Midbrain (tissue), 1 donor: ENCODE measurements at places on chromosomes 3 and 15.
A peak's percentile ranks its signal among the peaks of the same experiment; 100 is the strongest.

DNA sequence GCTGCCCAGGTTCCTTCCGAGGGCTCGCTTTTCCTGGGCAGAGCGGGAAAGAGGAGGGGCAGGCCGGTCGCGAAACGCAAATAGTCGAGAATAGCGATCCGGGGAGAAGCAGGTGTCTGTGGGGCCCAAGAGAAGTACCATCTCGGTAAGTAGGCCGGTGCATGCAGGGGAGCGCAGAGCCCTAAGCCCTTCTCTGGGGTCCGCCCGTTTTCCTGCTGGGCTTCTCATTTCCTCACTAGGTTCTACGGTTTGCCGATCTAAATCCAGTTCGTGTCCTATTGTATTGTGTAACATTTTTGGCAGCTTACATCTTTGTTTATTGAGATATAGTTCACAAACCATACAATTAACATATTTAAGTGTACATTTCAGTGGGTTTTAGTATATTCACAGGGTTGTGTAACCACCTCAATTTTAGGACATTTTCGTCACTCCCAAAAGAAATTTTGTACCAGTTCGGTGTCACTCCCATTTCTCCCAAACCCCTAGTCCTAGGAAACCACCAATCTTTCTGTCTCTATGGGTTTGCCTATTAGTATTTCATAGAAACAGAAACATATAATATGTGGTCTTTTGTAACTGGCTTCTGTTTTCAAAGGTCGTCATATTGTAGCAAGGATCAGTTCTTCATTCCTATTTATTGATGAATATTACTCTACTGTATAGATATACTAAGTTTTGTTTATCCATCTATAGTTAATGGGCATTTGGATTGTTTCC, 6.8 kb upstream of the TRIM69 start:
- peak; percentile 73 for DNase-seq

DNA sequence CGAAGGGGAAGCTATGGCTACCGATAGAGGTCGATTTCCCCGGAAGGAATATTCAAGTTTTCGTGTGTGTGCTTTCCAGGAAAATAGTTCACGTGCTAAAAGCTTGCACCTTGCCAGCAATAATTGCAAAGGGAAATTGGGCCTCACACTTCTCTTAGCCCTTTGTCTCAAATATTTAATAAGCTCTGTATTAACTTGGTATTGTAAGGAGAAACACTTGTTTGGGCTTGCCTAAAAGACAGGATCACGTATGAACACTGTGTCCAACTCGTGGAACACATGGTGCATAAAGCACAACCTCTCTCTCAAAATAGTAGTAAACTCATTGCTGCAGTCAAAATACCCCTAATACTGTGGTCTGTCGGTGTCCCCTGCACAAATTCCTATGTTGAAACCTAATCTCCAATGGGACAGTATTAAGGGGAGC, 352 bp upstream of the TMF1 start:
- no peak for DNase-seq

DNA sequence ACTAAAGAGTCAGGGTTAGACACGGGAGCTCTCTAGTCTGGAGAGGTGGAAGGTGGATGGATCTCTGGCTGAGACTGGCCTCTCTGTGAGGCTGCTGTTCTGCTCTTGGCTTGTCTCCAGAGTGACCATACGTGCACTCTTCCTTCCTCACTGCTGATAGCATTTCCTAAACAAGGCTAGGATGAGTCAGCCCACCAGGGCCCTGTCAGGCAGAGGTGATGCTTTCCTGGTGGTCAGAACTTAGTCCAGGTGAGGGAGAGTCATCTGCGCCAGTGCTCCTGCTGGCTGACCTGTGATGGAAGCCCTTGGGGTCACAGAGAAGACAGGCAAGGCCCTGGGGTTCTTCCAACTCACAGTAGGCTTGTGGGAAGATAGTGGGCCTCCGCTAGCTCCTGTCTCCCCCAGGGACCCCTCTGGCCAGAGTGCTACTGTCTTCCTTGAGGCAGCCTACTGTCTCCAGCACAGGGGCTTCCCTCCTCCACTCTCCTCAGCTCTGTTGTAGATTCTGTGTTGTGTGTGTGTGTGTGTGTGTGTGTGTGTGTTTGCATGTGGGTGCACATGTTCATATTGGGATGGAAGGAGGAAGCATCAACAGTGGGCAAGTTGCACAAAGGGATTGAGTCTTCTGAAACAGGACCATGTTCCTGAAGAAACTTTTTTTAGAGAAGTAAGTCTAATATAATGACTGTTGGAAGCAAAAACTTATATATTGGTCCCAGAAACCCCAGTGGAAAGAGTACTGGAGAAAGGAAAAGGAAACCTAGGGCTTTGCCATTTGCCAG, 16.5 kb downstream of the ALPK3 start:
- no peak for DNase-seq

- no peak for DNase-seq
These were observed 1295.8 kb upstream of the ALCAM start for GRCh38 chr3:104070906-104071305.

DNA sequence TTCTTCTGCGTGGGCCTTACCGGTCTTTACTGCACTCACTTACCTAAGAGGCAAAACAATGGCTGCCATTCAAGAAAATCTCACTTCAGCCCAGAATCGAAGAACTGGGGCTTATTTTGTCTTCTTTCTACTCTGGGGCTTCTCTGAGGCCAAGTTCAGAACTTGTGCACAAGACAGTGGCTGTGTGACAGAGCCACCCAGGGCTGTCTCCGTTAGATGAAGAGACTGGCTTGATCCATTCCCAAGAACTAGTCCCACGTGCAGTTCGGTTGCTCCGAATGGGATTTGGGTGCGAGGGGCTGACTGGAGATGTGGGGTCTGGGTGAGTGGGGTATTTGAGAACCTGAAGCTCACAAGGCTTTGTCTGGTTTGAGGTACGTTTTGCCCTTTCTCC, 795 bp upstream of the TCF12 start:
- peak; percentile 58 for DNase-seq

GRCh38 chr3:34200576-34200975, 402.1 kb downstream of the PDCD6IP start:
- DNase-seq = no peak

DNA sequence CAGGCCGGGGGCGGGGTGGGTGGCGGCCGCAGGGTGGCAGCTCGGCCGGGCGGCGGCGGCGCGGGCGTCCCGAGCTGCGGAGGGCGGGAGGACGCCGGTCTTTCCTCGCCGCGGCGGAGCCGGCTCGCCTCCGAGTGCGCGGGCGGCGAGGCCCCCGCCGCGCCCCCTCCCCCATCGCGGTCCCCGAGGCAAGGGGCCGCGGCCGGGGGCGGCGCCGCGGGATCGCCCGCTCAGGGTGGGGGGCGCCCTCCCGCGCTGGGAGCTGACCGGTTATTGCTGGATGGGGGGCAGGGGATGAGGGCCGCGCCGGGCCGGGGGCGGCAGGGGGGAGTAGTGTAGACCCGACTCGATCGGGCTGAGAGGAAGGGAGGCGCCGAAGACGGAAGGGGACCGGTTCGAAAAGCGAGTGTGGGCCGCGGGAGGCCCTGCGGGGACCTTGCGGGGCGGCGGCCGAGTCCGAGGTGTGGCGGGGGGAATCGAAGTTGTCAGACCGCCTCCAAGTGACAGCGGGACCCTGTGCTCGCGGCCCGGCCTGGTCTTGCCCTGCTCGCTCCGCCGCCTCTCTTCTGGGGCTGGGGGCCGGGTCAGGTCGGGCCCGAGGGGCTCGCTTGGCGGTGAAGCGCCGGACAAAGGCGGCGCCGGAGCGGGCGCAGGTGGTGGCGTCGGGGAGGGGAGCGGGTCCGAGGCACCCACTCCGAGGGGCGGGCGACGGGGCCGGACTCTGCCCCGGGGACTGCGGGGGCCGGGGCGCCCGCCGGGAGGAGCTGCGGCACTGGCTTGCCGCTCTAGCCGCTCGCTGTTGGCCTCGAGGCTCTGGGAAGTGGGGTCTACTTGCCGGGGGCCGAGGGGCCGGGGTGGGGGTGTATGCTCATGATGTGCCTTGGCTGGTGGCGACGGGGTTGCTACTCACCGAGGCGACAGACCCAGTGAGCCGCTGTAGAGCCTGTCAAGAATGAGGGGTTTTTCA, 1.1 kb downstream of the BAHD1 start:
- DNase-seq = no peak

- no peak for DNase-seq
These were observed 134.9 kb downstream of the EFHB start for GRCh38 chr3:19799115-19799514.

DNA sequence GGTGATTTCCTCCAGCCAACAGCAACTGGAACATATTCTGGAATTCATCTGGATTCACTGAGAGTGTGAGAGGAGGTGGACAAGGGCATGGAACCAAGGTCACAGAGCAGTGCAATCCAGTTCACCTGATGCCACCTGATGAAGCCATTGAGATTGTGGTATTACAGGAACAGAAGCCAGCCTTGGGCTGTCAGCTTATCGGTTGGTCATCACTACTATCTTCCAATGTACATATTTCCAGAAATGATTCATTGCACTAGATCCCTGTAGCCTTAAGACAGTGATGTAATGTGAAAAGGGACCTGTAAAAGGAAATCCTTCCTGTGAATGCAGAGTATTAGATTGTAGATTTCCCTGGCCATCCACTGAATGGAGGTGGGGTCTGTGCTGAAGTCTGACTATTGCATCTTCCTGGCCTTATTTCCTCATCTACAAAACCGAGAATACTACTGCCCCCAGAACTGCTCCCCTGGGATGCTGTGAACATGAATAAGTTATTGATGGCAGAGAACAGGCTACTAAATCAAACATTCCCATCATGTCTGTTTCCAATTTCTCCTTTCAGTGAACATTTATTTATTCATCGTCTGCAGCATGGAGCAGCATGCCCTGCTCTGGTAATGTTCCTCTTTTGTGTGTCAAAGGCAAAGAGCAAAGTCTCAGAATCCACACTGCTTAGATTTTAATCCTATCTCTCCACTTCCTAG, 47.4 kb upstream of the TPM1 start:
- DNase-seq = no peak

- DNase-seq = no peak
These were observed 766 bp upstream of the EMC4 start for GRCh38 chr15:34223904-34224596.

DNA sequence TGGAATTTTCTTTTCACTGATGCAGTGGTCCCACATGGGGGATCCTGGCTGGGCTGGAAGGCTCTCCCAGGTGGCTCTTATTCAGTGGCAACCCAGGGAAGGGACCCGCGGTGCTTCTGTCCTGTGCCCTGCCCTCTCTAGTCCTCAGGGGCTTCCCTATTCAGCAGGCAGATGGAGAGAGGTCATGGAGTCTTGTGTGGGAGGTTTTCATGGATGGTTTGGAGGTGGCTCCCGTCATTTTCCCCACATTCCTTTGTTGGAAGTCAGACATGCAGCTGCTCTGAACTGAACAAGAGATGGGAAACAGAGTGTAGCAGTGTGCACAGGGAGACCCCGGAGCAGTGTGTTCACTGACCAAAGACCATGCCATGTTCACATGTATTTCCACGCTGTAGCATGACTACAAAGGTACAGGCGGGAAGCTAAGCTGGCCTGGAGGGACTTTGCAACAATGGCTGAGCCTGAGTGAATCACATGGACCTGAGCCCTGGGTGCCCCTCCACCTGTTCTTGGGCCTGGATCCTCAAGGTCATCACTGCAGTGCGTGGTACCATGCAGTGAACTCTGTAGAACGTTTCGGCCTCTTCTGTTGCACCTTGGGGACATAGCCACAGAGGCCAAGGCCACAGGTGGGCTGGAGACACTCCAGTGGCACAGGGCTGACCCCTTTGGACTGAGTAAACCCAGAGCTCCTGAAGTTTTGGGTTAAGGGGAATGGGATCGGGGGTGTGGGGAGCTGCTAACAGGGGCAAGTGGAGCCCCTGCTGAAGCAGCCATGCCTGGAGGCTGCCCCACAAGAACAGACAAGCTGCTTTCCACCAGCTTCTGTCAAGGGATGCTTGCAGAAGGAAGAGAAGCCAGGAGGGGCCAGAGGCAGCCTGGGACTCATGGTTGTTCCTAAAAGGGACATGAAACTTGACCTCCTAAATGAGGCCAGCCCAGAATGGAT, 123.0 kb downstream of the ASB7 start:
- no peak for DNase-seq

- DNase-seq = peak; percentile 42
These were observed 26.3 kb downstream of the DPH6 start for GRCh38 chr15:35519541-35520149.

DNA sequence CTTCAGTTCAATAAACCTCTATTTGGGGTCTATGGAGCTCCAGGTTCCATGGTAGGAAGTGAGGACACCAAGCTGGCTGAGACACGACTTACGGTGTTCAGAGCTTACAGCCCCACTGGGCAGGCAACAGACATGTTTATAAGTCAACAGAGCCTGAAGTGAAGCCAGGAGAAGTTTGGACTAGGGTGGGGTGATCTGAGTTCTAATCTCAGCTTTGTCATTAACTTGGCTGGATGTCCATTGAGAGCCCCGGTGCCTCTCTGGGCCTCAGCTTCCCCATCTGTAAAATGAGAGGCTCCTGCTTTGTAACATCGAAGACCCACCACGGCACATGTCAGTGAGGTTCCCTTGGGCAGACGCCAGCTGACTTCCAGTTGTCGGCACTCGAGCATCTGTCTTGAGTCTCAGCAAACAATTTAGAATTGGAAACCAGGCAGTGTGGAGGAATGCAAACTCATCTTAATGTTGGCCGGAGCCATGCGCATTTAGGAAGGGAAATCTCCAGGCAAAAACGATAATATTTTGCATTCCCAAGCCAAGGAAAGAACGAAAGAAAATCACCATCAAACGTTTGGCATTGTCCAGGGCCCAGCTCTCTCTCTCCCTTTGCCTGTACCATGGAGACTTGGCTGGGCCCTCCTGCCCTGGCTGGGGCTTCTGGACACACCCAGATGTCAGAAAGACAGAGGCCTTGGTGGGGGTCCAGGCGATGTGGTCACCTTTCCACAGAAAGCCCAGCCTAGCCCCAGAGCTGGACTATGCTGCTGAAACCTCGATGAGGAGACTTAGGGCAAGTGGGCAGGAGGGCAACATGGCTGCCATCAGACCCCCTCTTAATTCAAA, 18.4 kb downstream of the ITGA11 start:
- DNase-seq = no peak

DNA sequence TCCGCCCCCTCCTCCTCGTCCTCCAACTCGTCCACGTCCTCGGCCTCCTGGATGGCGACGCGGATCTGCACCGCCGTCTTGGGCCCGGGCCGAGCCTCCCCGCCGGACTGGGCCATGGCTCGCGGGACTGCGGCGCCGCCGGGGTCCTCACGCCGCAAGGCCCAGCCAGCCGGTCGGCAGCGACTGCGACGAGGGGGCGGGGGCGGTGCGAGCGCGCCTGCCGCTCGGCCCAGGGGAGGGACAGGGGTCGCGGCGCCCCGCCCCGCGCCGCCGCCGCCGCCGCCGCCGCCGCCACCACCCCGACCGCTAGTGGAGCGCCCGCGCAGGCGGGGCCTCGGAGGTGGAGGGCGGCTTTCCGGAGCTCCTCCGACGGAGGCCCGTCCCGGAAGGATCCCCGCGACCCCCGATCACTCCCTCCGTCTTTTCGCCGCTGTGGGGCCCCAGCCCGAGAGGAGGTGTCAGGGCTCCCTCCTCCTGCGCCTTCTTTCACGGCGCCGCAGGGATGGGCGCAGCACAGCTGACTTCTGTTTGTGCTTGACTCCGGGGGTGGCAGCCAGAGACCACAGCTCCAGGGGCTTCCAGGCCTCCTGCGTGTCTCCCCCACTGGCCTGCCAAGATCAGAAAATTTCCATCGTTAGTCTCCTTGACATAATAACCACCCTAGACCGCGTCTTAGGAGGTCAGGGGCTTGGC, at the start of gene LARP6:
Gene LARP6 (minus strand): TSS at position 185 of the 693 bp plus-strand sequence. CDS start 69 bp downstream, at position 116.
- peak; percentile 62 for DNase-seq

- no peak for DNase-seq
These were observed 6.4 kb upstream of the ADAM10 start for GRCh38 chr15:58755956-58756355.

GRCh38 chr3:187012609-187013051, 82.3 kb downstream of the ST6GAL1 start:
- no peak for DNase-seq
